ENCODE measurements at places on chromosomes 6 and 20.

DNA sequence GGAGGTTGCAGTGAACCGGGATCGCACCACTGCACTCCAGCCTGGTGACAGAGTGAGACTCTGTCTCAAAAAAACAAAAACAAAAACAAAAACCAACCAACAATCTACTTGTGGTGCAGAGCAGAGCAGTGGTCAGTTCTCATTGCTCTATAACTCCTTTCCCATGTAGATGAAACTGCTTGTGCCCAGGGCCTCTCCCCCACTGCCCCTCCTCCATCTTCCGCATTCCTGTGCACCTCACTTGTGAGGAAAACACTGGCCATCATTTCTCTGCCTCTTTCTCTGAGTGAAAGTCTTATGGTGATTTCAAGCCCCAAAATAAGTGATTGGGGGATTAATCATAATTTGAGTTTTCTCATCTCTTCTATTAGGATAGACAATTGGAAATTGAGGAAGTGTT lies 63.9 kb upstream of the GLP1R start:
- no peaks in the 10 kb centered on the region for H3K4me1 ChIP-seq
- no peaks in the 10 kb centered on the region for H3K36me3 ChIP-seq
- no peak overlapping the region for H3K27ac ChIP-seq
- peaks cover 9% of the 10 kb centered on the region for H3K27me3 ChIP-seq

- no peaks in the 10 kb centered on the region for H3K27me3 ChIP-seq
- no peaks in the 10 kb centered on the region for H3K4me1 ChIP-seq
- peaks cover 42% of the 10 kb centered on the region for H3K36me3 ChIP-seq
- no peak for DNase-seq
- no peak overlapping the region for H3K27ac ChIP-seq
- H3K4me3 ChIP-seq = no peak overlapping the region
These were observed 48.3 kb downstream of the BTBD9 start for GRCh38 chr6:38591439-38591838.

DNA sequence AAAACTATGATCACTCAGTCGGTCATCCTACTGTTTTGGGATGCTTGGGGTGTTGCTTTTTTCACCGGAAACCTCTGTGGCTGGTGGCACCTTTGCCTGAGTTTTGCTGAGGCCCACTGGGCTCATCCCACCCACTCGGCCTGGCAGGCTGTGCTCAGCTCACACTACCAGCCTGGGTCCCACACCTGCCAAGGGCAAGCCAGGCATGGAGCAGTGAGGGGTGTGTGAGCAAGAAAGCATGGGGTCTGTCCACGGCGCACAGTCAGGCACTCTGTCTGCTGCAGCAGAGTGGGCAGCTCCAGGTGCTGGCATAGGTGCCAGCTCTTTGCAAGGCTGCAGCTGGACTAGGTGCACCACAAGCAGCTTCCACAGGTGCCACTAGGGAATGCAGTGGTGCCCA lies 91.7 kb downstream of the TBXT start:
- no peak for DNase-seq
- no peak overlapping the region for H3K4me3 ChIP-seq
- H3K4me1 ChIP-seq = no peaks in the 10 kb centered on the region
- H3K27me3 ChIP-seq = peaks cover 18% of the 10 kb centered on the region
- no peak overlapping the region for H3K27ac ChIP-seq

DNA sequence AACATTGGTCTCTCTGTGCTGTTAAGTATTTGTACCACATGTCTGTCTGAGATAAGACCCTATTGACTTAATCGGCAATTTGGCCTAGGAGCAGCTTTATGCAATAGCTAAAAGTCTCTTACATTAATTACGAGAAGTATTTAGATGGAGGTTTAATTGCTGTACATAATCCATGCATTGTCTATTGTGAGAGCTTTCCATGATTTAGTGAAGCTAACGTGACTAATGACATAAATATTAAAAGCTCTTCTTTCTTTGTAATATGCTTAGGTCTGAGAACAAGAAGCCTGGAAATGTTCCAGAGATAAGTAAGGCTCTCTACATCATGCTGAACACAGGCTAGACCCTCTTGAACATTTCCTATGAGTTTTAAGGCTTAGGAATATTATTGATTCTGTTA lies 32.7 kb upstream of the FAM83B start:
- no peak for DNase-seq
- H3K4me3 ChIP-seq = no peak overlapping the region
- no peak overlapping the region for H3K27ac ChIP-seq
- no peaks in the 10 kb centered on the region for H3K36me3 ChIP-seq
- H3K27me3 ChIP-seq = no peaks in the 10 kb centered on the region

- H3K4me1 ChIP-seq = no peaks in the 10 kb centered on the region
- DNase-seq = no peak
- no peaks in the 10 kb centered on the region for H3K36me3 ChIP-seq
- H3K4me3 ChIP-seq = no peak overlapping the region
- H3K27ac ChIP-seq = no peak overlapping the region
These were observed 370.0 kb upstream of the CNR1 start for GRCh38 chr6:88536071-88536625.

DNA sequence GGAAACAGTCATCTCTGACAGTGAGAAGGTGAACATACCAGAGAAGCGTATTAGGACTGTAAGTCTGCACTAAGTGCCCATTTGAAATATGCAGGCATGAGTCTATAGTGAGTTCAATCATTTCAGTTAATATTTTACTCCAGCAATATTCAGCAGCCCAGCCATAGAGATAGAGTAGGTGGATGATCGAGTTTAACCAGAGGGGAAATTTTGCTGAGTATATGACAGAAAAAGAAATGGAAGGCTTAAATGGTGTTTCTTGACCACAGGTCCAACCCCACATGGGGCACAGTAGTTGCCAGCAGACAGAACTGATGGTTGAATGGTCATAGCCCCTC lies 39.8 kb downstream of the KIF6 start:
- no peak overlapping the region for H3K4me3 ChIP-seq
- DNase-seq = no peak
- no peaks in the 10 kb centered on the region for H3K4me1 ChIP-seq

DNA sequence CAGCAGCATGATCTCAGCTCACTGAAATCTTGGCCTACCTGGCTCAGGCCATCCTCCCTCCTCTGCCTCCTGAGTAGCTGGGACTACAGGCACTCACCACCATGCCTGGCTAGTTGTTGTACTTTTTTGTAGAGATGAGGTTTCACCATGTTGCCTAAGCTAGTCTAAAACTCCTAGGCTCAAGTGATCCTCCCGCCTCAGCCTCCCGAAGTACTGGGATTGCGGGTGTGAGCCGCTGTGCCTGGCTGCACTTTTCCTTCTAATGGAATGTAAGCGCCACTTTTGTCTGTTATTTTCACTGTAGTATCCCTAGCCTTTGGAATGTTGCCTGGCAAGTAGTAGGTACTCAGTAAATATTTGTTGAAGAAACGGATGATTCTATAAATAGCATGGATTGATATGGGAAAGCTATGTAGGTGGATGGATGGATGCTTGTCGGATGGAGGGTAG lies 10.4 kb upstream of the TRIB3 start:
- H3K4me3 ChIP-seq = no peak overlapping the region
- DNase-seq = no peak
- no peaks in the 10 kb centered on the region for H3K36me3 ChIP-seq
- peaks cover 2% of the 10 kb centered on the region for H3K27me3 ChIP-seq

GRCh38 chr6:134035823-134036296 lies 16.6 kb downstream of the SLC2A12 start:
- no peaks in the 10 kb centered on the region for H3K27me3 ChIP-seq
- no peak for DNase-seq
- no peaks in the 10 kb centered on the region for H3K36me3 ChIP-seq
- H3K4me3 ChIP-seq = no peak overlapping the region
- no peak overlapping the region for H3K27ac ChIP-seq

DNA sequence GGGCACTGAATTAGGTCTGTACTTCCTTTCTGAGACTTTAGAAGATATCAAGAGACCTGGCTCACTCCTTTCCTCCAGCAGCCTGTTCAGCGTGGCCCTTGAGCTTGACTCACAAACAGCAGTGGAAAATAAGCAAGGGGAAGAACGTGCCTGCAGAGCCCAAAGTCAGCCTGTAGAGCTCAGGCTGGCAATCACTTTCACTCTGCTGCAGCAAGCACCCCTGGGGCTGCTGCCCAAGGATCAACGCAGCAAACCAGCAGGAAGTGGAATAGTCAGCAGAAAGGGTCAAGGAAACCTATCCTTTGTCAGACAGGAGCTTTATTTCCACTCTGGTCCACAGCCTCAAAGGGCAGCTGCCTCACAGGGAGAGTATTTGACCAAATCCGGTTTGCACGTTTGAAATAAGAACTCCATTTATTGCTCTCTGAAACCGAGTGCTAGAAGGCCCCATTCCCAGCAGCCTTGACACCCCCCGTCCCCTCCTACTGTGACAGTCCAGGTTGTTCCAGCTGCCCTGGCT lies 77.4 kb downstream of the PRDM1 start:
- H3K27ac ChIP-seq = peak overlapping the region; percentile 87
- DNase-seq = peak; percentile 33

- no peak for DNase-seq
- no peak overlapping the region for H3K27ac ChIP-seq
- no peaks in the 10 kb centered on the region for H3K4me1 ChIP-seq
- no peak overlapping the region for H3K4me3 ChIP-seq
These were observed 705.5 kb upstream of the MAN1A1 start for GRCh38 chr6:120055071-120055470.

- H3K27ac ChIP-seq = no peak overlapping the region
- H3K4me3 ChIP-seq = no peak overlapping the region
- no peak for DNase-seq
These were observed 14.5 kb upstream of the CYP24A1 start for GRCh38 chr20:54188132-54188849.

- no peak overlapping the region for H3K4me3 ChIP-seq
- no peaks in the 10 kb centered on the region for H3K4me1 ChIP-seq
- H3K27me3 ChIP-seq = peaks cover 15% of the 10 kb centered on the region
- no peak overlapping the region for H3K27ac ChIP-seq
- no peaks in the 10 kb centered on the region for H3K36me3 ChIP-seq
These were observed 67.8 kb upstream of the RALGAPA2 start for GRCh38 chr20:20780127-20780824.

- no peak overlapping the region for H3K4me3 ChIP-seq
- H3K4me1 ChIP-seq = no peaks in the 10 kb centered on the region
- no peaks in the 10 kb centered on the region for H3K27me3 ChIP-seq
- DNase-seq = no peak
These were observed 45.7 kb upstream of the TINAG start for GRCh38 chr6:54262499-54262898.

DNA sequence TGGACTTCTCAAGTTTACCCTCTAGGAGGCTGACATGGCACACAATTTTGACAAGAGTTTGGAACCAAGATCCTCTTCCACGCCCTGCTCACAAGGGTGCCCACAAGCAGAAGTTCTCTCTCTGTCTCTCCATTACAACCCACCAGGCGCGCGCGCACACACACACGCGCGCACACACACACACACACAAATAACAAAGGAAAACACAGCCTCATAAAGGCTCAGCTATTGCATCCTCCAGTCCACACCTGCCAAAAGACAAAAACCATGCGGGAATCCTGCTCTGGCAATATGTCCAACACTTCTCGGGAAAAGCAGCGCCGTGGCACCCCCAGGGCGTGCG lies 870 bp downstream of the PAK5 start:
- H3K27ac ChIP-seq = no peak overlapping the region
- no peak for DNase-seq
- peaks cover 4% of the 10 kb centered on the region for H3K27me3 ChIP-seq
- no peaks in the 10 kb centered on the region for H3K4me1 ChIP-seq

DNA sequence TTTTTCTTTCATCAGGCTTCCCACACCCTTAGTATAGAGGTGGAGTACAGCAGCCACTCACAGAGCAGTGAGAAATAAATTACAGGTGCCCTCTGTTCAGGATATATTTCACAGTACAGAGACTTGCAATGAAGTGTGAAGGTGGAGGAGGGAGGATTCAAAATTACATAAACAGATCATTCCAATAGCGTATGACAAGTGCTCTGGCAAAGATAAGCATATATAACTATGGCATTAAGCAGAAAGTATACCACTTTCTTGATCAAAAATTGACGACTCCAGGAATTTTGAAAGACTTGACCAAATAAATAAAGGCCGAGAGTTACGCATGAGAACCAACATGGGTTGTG lies 108.7 kb downstream of the GPX5 start:
- H3K36me3 ChIP-seq = no peaks in the 10 kb centered on the region
- H3K27me3 ChIP-seq = peaks cover 9% of the 10 kb centered on the region
- H3K4me1 ChIP-seq = no peaks in the 10 kb centered on the region
- no peak for DNase-seq
- no peak overlapping the region for H3K4me3 ChIP-seq
- H3K27ac ChIP-seq = no peak overlapping the region

GRCh38 chr6:151294561-151295101 lies 54.9 kb downstream of the AKAP12 start:
- peaks cover 9% of the 10 kb centered on the region for H3K27me3 ChIP-seq
- H3K27ac ChIP-seq = no peak overlapping the region
- H3K4me1 ChIP-seq = peaks cover 4% of the 10 kb centered on the region
- no peaks in the 10 kb centered on the region for H3K36me3 ChIP-seq

DNA sequence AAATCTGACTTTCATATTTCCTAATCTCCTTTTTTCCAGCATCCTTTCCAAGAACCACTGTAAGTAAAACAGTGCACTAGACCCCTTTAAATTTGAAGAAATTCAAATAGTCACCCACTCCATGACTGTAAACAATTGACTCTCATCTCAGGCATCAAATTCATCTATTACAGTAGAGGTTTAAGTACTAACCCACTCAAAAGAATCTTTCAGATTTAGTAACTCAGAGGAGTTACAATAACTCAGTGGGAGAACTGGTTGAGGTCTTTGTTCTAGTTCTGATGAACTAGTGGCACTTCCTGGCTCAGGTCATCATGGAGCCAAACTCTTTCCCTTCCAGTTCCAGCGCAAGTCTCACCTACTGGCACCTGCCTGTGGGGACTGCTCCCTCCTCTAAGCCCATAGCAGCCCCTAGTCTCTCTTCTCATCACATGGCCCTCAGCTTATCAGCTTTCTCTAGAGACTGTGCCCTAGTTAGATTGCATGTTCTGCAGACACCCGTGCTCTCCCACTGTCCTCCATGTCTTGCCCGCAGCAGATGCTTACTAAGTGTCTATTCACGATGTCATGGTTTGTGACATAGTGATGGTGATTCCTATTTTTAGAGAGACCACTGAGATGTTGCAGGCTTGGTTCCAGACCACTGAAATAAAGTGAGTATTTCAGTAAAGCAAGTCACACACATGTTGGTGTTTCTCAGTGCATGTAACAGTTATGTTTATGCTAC lies 196.2 kb downstream of the TBC1D7 start:
- H3K36me3 ChIP-seq = no peaks in the 10 kb centered on the region
- no peak for DNase-seq
- H3K4me3 ChIP-seq = no peak overlapping the region
- no peak overlapping the region for H3K27ac ChIP-seq
- no peaks in the 10 kb centered on the region for H3K4me1 ChIP-seq

DNA sequence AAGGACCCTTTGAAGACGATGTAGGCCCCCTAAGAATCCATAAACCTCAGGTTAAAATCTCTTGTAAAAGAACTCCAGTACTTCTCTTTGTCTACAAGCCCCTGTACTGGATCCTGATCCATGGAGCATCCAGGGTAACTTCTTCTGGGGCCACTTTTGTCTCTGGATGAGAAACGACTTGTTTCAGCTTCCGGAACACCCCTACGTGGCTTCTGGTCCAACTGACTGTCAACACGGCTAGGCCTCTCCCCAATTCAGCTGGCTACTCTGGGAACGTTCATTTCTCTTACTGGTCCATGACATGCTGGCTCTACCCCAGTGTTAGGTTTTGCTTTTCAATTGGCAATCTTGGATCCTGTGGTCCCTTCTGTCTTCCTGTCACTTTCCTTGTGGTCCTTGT lies 198.0 kb downstream of the BACH2 start:
- H3K4me3 ChIP-seq = no peak overlapping the region
- H3K4me1 ChIP-seq = peaks cover 62% of the 10 kb centered on the region
- no peaks in the 10 kb centered on the region for H3K36me3 ChIP-seq
- no peak overlapping the region for H3K27ac ChIP-seq
- DNase-seq = no peak
- H3K27me3 ChIP-seq = no peaks in the 10 kb centered on the region

- no peaks in the 10 kb centered on the region for H3K4me1 ChIP-seq
- no peak overlapping the region for H3K27ac ChIP-seq
- H3K36me3 ChIP-seq = no peaks in the 10 kb centered on the region
These were observed 239.5 kb upstream of the RAB32 start for GRCh38 chr6:146304181-146304580.
